ENCODE measurements at places on chromosomes 12 and 14.

DNA sequence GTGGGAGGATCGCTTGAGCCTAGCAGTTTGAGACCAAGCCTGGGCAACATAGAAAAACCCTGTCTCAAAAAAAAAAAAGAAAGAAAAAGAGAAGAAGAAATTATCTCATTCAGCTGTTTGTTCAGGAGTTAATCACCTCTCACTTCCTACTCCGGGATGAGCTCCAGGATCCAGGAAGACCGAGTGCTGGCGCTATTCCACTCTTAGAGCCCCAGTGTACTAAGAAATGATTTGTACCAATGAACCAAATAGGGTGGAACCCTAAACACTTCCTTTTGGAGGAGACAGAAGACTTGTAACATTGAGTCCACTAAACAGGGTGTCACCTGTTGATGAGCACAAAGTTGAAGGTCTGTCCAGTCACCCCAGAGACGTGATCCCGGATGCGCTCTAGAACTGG is 3.6 kb downstream of the ALKBH2 start:
- DNase-seq, result no peak

GRCh38 chr14:69648480-69649451 is 37.4 kb downstream of the SUSD6 start:
- DNase-seq, result no peak

DNA sequence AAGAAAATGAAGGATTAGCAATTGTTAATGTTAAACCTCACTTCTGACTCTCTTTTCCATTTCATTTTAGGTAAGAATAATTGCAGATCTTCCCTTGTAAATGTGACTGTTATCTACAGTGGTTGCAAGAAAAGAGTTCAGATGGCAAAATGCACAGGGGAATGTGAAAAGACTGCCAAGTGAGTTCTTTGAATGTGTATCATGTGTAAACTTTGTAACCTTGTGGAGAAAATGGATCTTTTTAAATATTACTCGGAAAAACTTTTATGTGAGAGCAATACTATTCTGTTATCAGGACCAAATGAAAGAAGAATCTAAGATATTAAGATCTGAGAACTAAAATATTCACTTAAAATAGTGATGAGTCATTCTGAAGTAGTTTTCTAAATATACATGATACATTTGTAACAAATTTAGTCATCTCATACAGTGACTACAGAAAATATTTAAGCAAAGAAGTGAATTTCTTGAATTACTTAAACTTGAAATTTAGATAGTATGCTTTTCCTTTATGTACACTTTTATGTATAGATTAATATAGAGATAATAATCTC is 122.5 kb upstream of the CNTN1 start:
- DNase-seq, result no peak

- no peak for DNase-seq
Observed at GRCh38 chr12:107519906-107520859, 165.4 kb upstream of the PWP1 start.

DNA sequence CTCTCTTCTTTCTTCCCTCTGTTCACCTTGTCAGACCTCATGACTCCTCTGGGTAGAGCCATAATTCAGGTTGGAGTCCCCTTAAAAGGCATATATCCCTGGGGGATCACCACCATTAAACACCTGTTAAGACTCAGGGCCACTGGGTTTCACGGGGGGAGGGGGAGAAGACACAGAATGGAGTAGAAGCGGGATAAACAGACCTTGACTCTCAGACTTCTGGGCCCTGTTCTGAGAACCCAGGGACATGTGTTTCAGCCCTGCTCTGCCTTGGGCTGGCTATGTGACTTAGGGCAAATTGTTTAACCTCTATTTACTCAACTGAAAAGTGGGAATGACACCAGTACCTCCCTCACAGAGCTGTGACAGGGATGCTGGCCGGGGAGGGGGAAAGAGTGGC is 4.6 kb downstream of the CDH24 start:
- DNase-seq, result no peak

DNA sequence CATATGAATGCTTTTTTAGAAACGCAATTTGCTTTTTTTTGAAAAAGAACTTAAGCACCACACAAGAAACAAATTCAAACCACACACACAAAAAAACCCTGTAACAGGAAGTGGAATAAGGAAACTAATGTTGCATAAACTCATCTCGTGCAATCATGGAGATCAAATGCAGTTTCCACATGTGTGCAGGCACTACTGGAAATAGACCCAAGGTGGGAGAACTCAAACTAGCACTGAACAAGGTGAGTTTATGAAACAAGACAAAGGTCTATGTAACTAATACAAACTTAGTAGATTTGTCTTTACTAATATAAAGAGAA is 17.5 kb downstream of the NIN start:
- peak; percentile 91 for DNase-seq

DNA sequence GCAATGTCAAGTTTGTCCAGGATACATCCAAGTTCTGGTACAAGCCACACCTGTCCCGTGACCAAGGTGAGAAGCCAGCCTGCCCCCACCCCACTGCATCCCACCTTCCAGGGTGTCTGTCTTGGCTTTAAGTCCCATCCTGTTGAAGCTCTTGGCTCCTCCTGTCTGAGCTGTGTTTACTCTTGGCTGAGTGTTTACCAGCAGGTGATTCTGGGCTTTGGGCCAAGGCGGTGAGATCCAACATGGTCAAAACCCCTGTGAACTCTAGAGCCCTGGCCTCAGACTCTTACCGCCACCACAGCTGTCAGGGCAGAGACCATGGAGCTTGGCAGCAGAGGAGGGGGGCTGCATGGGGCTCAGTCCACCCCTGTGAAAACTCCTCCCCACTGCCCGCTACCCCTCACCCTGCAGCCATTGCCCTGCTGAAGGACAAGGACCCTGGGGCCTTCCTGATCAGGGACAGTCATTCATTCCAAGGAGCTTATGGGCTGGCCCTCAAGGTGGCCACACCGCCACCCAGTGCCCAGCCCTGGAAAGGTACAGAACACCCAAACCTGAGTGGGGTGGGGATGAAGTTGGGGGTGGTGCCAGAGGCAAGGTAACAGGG is 11.6 kb downstream of the TNS2 start:
- DNase-seq, result no peak

DNA sequence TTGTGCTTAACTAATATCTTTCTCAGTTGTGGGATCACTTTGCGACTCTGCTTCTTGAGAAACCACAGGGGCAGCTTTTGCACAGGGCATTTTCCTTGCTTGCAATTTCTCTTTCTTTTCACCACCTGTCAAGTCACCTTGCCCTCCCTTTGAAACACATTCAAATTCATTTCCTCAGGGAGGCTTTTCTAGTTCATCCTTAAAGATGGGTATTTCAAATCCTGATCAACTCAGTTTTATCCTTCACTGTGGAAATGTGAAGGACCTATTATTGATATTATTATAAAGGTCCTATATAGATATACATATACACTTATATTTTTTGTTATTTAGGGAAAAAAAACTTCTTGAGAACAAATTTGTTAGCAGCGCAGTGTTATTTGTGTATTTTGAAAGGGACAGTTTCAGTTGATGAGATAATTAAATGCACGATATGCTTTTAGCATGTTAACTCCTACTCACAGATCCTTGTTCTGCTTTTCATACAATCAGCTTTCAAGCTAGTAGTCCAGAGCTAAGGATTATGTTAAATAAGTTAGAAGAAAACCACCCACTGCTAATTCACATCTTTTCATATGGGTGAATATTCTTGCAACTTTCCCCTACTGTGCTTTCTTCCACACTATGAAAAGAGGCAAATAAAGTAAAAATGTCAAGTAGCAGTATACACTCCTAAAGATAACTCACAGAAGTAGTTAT is 501.4 kb upstream of the RGS6 start:
- no peak for DNase-seq

DNA sequence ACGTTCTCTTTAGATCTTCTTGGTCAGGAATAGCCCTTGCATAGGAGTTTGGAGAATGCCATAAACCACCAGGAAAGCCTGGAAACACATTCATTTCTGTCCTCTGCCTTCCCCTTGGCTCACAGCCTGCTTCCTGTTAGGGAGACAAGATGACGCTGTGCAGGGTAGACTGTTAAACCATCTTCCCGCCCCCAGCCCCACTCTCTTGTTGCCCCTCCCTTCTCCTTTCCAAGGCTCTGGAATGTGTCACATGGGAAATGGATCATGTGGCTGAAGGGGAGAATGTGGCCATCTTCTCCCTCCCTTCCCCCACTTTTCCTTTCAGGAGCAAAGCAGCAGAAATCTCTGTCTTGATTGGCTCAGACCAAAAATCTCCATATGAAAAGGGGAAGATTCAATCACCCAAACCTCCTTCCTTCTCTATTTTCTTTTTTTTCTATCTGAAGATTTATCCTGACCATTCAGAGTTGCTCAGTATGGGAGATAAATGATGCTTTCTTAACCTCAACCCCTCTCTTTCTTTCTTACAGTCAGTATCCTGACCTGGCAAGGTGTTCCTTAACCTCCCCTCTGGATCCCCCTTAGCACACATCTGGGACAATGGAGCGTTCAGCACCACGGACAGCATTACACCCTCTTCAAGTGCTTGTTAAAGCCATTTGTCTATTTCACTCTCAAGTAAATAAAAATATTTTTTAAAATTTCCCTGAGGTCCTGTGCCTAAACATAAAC is 11.4 kb downstream of the GPR19 start:
- DNase-seq, result peak; percentile 34

- DNase-seq, result no peak
Observed at GRCh38 chr12:38903596-38903995, 1.8 kb downstream of the CPNE8 start.

DNA sequence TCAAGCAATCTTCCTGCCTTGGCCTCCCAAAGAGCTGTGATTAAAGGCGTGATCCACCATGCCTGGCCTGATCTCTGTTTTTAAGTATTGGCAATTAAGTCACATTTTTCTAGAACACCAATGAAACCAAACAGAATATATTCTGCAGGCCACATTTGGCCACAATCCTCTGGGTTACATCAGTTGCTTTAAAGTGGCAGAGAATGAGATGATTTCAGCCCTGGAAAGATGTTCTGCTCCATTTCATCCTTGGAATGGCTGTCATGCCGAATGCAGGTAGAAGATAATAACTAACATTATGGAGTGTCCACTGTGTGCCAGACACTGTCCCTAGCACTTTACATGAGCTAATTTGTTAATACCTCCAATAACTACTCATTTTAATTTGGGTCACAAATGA is 154.4 kb downstream of the PTPN11 start:
- no peak for DNase-seq

DNA sequence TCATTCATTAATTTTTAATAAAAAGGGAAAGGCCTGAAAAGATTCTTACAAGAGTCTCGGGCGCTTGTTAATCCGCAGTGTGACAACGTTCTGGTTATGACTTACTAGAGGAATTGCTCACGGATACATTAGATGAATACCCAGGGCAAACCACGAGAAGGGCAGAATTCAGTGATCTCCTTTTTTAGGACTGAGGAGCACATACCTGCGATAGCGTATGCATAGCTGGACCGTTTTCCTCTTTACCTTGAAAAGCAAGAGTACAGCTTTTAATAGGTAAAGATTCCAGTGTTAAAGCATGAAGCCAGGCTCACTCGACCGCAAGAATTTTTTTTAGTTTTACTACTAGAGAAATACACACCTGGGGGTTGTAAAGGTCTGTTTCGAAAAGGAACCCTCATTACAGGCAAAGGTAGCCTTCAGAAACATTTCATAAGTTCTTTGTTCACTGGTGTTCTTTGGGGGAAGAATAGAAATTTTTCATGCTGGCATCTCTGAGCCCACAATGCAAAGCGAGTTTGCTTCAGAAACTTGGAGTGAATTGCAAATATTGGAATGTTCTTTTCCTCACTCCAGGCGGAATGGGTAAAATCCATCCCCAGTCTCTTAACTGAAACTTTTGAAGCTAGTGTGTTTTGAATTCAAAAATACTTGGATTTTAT is 953 bp downstream of the MAPK1IP1L start:
- DNase-seq, result no peak

DNA sequence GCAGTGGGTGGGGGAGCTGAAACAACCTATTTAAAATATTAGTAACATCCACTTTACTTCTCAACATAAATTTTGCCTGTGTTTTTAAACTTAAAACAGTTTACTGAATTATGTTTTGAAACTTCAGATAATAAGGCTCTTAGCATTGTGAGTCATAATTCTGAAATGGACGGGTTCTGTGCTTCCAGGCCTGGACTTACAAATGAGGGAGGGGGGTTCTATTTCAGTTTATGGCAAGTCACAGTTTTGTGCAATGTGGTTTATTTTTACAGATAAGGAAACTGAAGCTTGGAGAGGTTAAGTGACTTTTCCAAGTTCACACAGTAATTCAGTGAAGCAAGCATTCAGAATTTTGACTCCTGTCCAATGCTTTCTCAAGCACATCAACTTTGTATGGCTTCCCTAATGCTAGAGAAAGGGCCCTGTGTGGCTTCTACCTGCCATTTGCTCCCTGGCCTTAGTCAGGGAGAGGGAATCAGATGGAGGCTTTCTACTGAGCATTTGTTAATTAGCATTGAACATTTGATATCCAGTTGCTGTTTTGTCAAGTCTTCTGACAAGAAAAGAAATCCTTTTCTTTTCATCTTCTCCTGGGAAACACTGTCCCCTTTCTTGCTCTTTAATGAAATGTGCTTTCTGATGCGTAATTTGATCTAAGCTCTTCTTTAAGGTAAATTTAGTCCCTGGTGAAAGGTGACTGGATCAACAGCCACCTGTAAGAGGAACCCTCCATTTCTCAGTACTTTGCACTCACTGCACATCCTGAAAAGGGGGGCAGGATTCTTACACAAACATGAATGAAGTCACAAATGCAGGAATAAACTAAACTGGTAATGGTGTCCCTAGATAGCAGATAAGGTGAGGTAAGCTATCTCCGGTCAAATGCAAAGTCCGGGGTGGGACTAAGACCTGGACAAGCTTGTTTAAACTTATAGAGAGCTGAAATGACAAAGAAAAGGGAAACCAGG is 2.5 kb upstream of the SALL2 start:
- no peak for DNase-seq

- no peak for DNase-seq
Observed at GRCh38 chr12:63362166-63362565, 211.2 kb upstream of the AVPR1A start.

DNA sequence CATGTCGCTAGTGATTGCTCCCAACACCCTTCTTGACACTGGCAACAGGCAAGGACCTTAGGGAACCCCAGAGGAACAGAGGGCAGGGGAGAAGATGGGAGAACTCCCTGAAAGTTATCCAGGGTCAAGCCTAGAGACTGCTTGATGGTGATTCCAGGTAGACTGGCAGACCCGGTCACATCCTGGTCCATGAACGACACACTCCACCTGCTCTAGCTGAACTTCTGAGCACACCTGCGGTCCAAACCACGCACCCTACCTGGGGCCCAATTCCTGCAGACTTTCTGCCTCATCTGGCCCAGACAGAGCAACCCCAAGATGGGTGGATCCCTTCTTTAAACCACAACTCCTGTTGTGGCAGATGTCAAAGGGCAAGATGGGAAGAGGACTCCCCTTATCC is 34.2 kb downstream of the NCKAP5L start:
- DNase-seq, result no peak

DNA sequence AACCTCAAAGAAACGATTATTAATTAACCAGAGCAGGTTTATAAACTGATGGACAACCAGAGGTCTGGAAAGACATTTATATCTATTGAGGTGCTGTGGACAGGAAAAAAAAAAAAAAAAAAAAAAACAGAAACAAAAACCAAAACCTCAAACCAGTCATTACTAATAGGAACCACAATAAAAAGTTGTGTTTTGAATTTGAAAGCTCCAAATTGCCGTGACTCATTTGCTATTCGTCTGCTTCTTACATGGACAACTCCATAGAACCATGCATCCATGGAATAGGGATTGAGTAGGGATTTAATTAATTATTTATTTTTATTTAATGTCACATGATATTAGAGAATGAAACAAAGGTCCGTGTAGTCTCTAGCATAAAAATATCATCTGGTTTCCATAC is 134.1 kb upstream of the SSTR1 start:
- DNase-seq, result no peak

Measured in AML-193 (cell line).